Stimulated activated CD4-positive, alpha-beta T cell treated with anti-CD3 and anti-CD28 coated beads, Interleukin-4, amount 100 ng/mL, for 24 hours (primary cell): ENCODE measurements at places on chromosomes 16 and 17.

DNA sequence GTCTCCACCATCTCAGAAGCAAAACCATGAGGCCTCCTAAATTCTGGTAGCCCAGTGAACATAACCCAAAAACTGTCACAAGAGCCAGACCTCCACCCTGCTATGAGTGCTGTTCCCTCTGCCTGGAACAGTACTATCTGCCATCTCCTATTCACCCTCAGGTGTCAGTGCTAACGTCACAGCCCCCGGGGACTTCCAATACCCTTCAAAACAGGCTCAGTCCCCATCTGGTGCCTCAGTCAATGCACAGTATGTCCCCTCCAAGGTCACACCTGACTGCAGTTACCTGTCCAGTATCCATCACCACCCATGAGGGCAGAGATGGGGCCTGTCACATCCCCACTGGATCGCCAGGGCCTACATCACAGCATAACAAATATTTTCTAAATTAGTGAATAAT lies 11.5 kb downstream of the CREBBP start:
- no peak for DNase-seq

- no peak for DNase-seq
Measured at GRCh38 chr16:74261068-74261467, 35.5 kb upstream of the PSMD7 start.

DNA sequence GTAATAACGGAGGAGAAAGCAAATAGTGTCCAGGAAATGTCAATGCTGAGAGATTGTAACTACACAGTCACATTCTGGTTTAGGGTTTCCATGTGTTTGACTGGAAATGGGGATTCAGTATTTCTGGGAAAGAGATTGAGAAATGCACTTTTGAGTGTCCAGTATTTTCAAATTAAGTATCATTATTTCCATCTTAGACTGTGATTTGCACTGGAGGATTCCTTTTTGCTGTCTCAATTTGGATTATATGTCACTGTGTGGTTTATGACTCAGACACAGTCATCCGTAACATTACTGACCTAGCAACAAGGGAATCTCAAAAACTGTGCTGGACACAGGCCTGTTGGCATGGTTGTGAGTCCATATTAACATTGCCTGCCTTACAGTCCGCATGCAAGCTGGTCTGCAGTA lies 681.4 kb downstream of the CDH11 start:
- DNase-seq, result no peak

GRCh38 chr16:77674888-77675287 lies 47.4 kb upstream of the NUDT7 start:
- no peak for DNase-seq

- DNase-seq, result no peak
Measured at GRCh38 chr17:63082273-63082861, 116.3 kb downstream of the TANC2 start.

DNA sequence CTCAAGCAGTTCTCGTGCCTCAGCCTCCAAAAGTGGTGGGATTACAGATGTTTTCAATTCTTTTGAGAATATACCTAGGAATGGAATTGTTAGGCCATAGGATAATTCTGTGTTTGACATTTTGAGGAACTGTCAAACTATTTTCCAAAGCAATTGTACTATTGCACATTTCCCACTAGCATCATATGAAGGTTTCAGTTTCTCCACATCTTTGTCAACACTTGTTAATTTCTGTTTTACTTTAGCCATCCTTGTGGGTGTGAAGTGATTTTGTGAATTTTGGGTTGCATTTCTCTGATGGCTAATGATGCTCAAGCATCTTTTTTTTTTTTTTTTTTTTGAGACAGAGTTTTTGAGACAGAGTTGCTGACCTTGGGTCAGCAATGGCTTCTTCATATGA lies 6.2 kb downstream of the NT5M start:
- DNase-seq, result no peak

DNA sequence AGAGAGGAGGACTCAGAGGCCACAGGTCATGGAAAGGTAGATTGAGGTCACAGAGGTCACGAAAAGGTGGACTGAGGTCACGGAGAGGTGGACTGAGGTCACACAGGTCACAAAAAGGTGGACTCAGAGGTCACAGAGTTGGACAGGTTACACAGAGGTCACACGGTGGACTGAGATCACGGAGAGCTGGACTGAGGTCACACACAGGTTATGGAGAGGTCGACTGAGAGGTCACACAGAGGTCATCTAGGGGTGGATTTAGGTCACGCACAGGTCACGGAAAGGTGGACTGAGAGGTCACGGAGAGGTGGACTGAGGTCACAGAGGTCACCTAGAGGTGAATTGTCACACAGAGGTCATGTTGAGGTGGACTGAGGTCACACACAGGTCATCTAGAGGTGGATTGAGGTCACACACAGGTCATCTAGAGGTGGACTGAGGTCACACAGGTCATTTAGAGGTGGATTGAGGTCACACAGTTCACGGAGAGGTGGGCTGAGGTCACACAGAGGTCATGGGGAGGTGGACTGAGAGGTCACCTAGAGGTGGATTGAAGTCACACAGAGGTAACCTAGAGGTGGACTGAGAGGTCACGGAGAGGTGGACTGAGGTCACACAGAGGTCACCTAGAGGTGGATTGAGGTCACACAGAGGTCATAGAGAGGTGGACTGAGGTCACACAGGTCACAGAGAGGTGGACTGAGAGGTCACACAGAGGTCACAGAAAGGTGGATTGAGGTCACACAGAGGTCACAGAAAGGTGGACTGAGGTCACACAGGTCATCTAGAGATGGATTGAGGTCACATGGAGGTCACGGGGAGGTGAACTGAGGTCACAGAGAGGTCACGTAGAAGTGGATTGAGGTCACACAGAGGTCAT lies 26.7 kb upstream of the JPT2 start:
- no peak for DNase-seq

GRCh38 chr17:19555746-19556145 lies 22.1 kb downstream of the SLC47A1 start:
- no peak for DNase-seq

DNA sequence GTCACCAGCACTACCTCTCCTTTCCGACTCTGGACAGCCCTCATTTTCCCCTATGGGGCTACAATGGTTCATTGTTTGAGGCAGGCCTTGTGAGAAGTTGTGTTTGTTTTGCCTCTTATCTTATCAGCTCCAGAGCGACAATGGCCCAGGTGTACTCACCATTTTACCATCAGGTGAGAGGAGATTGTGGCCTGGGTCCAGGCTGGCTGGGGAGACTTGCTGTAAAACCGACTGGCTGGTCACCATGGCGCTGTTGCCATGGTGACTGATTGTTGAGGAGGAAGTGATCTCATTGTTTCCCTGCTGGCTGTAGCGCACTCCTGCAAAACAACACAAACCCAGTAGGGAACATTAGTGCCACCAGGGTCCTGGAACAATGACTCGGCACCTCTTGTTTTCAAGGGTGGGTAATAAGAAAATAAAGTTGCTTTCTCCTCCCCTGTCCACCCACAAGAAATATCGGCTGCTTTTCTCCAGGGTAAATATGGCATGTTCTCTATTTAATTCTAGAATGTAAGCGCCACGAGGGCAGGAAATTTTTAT lies 34.4 kb downstream of the HNF1B start:
- no peak for DNase-seq

DNA sequence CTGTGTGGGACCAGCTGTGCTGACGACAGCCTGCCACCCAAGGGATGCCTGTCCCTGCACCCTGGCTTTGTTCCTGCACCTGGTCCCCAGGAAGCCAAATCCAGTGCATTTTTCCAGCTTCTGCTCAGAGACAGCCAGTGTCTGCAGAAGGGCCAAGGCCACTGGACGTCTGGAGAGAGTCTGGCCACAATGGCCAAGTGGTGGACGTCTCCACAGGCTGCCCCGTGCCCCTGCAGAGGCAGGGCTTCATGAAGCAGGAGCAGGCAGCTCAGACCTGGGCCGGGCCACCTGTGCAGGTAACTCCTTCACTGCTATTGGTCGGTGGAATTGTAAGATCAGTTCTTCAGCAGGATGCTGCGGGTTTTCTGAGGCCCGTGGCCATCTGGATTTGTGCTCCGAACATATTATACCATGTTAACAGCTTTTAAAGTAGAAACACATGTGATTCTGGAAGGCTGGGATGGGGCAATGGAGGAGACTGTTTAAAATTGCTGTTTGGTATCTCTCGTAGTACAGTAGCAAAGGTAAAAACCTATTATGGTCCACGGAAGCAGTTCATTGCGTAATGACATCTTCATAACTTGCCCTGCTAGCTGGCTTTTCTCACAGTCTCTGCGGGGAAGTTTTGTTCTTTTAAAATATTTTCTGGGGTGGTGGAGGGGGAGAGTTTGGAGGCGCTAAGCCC lies 185.3 kb downstream of the CCDC182 start:
- no peak for DNase-seq

DNA sequence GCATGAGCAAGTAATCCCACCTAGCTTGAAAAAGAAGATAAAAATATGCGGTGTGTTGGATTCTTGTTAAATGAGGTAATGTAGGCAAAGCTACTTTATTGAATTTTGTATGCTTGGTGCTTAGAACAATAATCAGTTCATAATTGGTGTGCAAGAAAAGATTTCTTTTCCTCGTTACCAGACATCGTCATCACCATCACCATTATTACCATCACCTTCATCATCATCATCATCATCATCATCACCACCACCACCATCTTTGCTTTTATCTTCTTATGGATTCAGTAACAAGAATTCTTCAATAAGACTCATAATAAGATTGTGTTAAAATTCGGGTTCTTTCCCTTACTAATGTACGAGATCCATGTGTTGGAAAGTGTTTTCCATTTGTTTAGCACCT lies 173.7 kb downstream of the RBFOX1 start:
- DNase-seq, result no peak

DNA sequence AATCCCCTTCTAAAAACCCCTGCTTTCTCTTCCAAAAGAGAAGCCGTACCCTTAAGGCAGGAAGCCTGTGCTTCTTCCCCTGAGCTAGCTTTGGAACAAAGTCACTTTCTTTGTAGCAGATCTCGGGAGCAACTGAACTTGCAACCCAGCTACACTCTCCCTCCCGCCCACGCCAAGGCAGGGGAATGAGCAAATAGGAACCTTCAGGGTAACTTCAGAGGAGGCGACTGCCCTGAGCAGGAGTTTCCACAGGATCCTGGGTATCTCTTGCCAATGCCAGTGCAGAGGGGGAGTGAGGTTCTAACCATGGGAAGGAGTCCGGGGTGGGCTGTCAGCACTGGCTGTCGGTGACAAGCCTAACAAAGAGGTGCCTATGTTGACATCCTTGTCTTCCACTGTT lies 5.9 kb upstream of the PIRT start:
- DNase-seq, result no peak

- DNase-seq, result no peak
Measured at GRCh38 chr17:2482218-2482617, 29.5 kb downstream of the METTL16 start.

DNA sequence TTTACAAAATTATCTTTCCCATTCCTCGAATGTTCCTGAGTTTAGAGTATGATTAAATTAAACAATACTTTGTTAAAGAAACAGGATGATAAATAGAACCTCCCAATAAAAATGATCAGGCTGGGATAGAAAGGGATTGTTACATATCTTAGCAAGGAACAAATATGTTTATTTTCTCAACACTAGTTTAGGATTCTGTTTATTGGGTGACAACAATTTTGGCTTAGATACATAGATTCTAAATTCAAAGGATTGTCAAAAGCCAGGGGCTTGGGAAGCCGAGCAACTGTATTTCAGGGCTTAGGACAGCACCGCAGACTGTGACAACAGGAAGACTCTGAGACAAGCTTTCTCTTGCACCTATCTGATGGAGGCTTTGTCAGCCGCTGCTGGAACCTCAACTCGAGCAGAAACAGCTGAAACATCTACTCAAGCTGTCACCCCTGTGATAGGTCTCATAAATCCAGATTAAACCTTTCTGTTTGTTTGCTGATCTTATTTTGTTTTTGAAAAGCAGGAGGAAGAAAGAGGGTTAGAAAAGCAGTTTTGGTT lies 562.8 kb upstream of the ZFHX3 start:
- no peak for DNase-seq

GRCh38 chr16:30076276-30076791 lies 540 bp downstream of the PPP4C start:
- DNase-seq, result no peak

- DNase-seq, result no peak
Measured at GRCh38 chr17:31538080-31538762, 146.7 kb downstream of the RAB11FIP4 start.

DNA sequence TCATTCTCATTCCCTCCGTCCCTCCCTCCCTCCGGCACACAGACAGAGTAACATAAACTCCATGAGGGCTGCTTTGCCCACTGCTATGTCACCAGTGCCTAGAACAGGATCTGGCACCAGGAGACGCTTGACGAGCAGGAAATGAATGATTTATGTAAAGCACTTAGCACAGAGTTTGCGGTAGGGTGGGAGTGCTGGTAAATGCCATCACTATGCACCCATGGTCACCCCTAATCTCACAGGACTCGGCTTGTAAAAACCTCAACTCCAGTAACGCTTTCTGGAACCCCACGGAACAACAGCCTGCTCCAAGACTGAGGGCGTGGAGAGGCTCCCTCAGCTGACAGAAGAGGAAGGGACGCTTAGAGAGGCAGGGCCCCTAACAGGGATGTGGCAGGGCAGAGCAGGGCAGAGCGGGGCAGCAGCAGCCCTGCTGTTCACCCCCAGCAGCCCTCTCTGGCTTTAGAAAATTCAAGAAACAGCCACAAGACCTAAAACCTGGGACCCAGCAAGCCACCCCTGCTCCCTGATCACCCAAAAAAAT lies 156.9 kb downstream of the C16orf78 start:
- DNase-seq, result no peak

DNA sequence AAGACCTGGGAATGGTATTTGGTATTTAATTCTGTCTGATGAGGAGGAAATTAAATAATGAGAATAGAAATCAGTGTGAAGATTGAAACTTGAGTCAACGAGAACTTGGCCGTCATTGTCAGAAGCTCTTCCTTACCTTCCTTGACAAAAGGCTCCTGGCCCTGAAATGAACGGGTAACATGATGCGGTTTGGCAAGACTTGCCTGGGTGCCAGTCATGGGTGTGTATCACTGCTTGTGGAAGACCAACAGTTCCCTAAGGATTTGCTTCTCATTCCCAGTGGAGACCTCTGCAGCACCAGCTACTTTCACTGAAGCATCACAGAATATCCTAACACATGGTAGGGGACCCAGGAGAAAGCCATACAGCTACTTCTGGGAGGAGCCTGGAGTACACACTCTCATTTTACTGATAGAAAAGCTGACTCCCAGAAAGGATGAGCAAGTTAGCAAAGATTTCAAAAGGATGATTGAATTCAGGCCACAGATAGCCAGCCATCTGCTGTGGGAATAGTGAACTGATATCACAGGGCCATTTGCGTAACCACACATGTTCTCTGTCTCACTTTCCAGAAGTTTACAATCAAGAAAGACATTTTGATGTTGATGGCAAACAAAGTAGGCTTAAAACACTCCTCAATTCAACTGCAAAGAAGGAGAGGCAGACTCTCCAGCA lies 258.1 kb upstream of the SALL1 start:
- DNase-seq, result no peak

GRCh38 chr16:79083508-79084299 lies 516.8 kb downstream of the MAF start:
- DNase-seq, result no peak
